Central memory CD4-positive, alpha-beta T cell (primary cell): ENCODE measurements at places on chromosomes 6 and 20.

DNA sequence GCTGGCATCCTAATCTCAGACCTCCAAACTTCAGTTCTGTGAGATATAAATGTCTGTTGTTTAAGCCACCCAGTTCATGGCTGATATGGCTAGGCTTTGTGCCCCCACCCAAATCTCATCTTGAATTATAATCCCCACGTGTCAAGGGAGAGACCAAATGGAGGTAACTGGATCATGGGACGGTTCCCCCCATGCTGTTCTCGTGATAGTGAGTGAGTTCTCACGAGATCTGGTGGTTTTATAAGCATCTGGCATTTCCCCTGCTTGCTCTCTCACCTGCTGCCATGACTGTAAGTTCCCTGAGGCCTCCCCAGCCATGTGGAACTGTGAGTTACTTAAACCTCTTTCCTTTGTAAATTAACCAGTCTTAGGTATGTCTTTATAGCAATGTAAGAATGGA is 56.7 kb downstream of the KIAA0319 start:
- no peak for DNase-seq

DNA sequence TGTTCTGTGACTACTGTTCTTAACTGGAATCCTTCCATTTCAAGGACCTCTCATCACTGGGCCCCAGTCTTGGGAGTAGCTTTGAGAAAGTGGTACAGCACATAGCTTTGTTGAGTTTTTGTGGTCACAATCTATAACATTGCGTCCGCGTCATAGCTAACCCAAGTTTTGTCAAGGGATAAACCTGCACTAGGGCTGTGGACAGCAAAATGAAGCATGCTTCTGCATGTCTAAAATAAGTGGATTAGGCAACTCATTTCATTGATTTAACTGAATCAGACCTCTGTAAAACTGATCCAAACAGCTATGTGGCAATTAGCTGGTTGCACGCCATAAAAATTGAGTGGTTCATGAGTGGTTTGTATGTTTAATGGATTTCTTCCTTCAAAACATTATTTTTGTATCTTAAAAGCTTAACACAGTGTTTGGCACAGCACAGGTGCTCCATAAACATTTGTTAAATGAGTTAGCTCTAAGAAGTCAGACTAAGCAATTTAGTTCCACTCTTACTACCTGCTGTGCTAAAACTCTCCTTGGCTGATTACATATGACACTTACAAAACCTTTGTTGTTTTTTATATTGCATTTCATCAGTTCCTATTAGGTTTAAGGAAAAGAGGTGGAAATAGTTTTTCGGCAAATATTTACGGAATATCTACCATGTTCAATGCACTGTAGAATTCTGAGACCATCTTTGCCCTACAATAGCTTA is 160.3 kb upstream of the ATXN1 start:
- DNase-seq, result no peak

GRCh38 chr6:18189196-18189595 is 34.0 kb downstream of the KDM1B start:
- no peak for DNase-seq

- DNase-seq, result no peak
Observed at GRCh38 chr6:106053484-106054205, 32.5 kb upstream of the PRDM1 start.

- DNase-seq, result no peak
Observed at GRCh38 chr6:70708448-70708847, 40.8 kb downstream of the SMAP1 start.

GRCh38 chr20:21352703-21353102 is 44.6 kb downstream of the NKX2-4 start:
- DNase-seq, result no peak

- DNase-seq, result no peak
Observed at GRCh38 chr6:25966711-25967110, 4.1 kb downstream of the TRIM38 start.

GRCh38 chr20:13533946-13534345 is 104.8 kb downstream of the TASP1 start:
- no peak for DNase-seq

GRCh38 chr6:155039618-155040017 is 44.5 kb downstream of the TIAM2 start:
- no peak for DNase-seq
